Central memory CD8-positive, alpha-beta T cell (primary cell): ENCODE measurements at places on chromosomes 6 and 20.

DNA sequence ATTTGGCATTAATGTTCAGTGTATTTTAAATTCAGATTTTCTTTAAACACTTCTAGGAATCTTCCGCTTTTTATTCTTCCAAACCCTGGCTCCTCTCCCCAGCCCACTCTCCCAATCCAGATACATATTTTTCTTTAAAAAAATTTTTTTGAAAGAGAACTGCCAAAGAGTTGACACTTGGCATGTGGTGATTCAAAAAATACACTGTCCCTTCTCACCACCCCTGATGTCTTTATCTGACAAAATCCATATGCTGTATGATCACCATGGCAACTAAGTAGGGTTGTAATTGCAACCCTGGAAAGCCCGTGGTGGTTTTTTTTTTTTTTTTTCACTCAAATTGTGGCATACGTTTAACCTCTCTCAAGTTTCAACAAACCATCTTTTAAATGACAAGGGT lies 355.8 kb upstream of the SASH1 start:
- H3K27ac ChIP-seq: no peak overlapping the region
- no peaks in the 10 kb centered on the region for H3K4me1 ChIP-seq
- no peaks in the 10 kb centered on the region for H3K27me3 ChIP-seq

DNA sequence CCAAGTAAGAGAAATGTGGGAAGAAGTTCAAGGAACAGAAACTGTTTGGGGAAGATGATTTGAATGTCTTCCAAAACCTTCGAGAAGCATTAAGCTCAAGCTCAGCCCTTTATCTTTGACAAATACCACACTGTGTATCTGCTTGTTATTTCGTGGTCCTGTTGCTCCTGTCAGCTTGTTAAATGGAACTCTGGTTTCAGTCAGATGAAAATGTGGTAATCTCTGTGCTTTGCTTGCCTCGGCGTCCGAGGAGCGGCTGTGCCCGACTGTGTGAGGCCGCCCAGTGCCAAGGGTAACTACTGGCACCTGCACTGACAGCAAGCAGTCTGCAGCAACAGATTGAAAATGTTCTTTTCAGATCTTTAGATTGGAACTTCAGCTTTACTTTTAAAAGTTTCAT lies 577.9 kb upstream of the FLRT3 start:
- no peaks in the 10 kb centered on the region for H3K27me3 ChIP-seq
- H3K36me3 ChIP-seq: no peaks in the 10 kb centered on the region
- no peak overlapping the region for H3K4me3 ChIP-seq
- no peak overlapping the region for H3K27ac ChIP-seq

GRCh38 chr6:77371748-77372147 lies 91.5 kb downstream of the HTR1B start:
- H3K4me1 ChIP-seq: no peaks in the 10 kb centered on the region
- no peaks in the 10 kb centered on the region for H3K27me3 ChIP-seq
- H3K27ac ChIP-seq: no peak overlapping the region
- DNase-seq: no peak
- H3K36me3 ChIP-seq: no peaks in the 10 kb centered on the region

GRCh38 chr6:40407239-40407638 lies 179.9 kb downstream of the LRFN2 start:
- H3K27ac ChIP-seq: peak overlapping the region; percentile 24
- no peak overlapping the region for H3K4me3 ChIP-seq
- H3K36me3 ChIP-seq: no peaks in the 10 kb centered on the region
- H3K4me1 ChIP-seq: no peaks in the 10 kb centered on the region

GRCh38 chr6:116072368-116072767 lies 11.7 kb upstream of the FRK start:
- no peaks in the 10 kb centered on the region for H3K4me1 ChIP-seq
- H3K27ac ChIP-seq: no peak overlapping the region
- no peaks in the 10 kb centered on the region for H3K36me3 ChIP-seq
- H3K27me3 ChIP-seq: peaks cover 16% of the 10 kb centered on the region

GRCh38 chr6:82569022-82569421 lies 205.4 kb downstream of the TPBG start:
- no peak overlapping the region for H3K4me3 ChIP-seq
- no peaks in the 10 kb centered on the region for H3K27me3 ChIP-seq
- no peaks in the 10 kb centered on the region for H3K36me3 ChIP-seq
- no peaks in the 10 kb centered on the region for H3K4me1 ChIP-seq
- no peak overlapping the region for H3K27ac ChIP-seq

DNA sequence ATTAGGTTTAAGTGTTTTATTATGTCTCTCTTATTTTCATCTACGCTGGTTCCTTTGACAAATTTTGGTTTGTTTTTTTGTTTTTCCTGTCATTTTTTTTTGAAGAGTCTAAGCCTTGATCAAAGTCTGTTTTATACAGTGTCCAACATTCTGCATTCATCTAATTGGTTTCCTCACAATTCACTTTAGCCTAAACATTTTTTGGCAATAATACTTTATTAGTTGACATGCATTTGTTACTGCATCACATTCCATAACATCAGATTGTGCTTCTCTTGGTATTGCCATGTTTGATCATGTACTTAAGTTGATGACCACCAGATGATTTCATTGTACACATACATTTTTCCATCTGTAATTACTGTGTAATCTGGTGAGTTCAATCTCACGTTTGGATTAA lies 173.2 kb downstream of the ZFAND3 start:
- DNase-seq: no peak
- peaks cover 60% of the 10 kb centered on the region for H3K4me1 ChIP-seq
- H3K36me3 ChIP-seq: no peaks in the 10 kb centered on the region
- no peak overlapping the region for H3K4me3 ChIP-seq

GRCh38 chr20:60599381-60599780 lies 641.2 kb downstream of the CDH26 start:
- no peak overlapping the region for H3K4me3 ChIP-seq
- H3K27me3 ChIP-seq: peaks cover 9% of the 10 kb centered on the region
- DNase-seq: no peak

- no peak overlapping the region for H3K27ac ChIP-seq
- H3K4me3 ChIP-seq: no peak overlapping the region
- DNase-seq: no peak
- no peaks in the 10 kb centered on the region for H3K4me1 ChIP-seq
- no peaks in the 10 kb centered on the region for H3K36me3 ChIP-seq
Observed at GRCh38 chr6:164889980-164890379, 419.4 kb downstream of the C6orf118 start.

- H3K27ac ChIP-seq: peak overlapping the region; percentile 80
- H3K4me1 ChIP-seq: peaks cover 68% of the 10 kb centered on the region
- peaks cover 37% of the 10 kb centered on the region for H3K36me3 ChIP-seq
- DNase-seq: no peak
- no peaks in the 10 kb centered on the region for H3K27me3 ChIP-seq
- H3K4me3 ChIP-seq: peak overlapping the region; percentile 52
Observed at GRCh38 chr20:51385646-51386530, 156.6 kb downstream of the NFATC2 start.

DNA sequence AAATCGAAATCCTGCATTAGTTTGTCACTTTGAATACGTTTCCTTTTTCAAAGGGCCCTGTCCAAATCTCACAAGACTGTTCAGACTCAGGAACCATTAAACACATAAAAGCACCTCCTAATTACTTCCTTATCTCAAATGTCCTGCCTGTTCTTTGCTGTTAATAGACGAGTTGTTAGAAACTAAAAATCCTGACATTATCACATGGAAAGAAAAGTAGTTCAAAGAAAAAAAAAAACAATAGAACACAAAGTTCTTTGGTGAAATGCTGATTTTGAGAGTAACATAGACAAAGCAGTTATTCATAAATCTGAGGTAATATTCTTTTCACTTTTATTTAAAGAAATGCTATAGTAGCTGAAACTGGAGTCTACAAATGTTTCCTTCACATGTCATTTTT lies 12.1 kb upstream of the TAB2 start:
- H3K4me1 ChIP-seq: no peaks in the 10 kb centered on the region
- no peak for DNase-seq
- H3K36me3 ChIP-seq: no peaks in the 10 kb centered on the region
- no peak overlapping the region for H3K4me3 ChIP-seq
- no peaks in the 10 kb centered on the region for H3K27me3 ChIP-seq

DNA sequence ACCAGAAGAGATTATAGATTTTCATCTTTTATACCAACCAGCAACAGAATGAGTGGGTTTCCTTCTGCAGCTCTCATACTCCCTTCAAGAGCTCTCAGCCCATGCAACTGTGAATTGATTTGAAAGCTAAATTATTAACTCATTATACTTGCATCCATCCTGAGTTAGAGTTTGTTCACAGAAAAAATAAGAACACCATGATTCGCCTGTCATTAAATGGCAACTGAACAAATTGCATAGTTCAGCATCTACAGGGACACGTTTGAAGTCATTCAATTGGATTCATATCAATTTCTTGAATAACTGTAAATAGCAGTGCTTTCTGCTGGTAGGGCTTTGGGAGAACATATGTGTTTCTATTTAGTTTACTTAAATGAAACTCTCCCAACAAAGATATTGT lies 65.7 kb downstream of the NKAIN2 start:
- no peaks in the 10 kb centered on the region for H3K27me3 ChIP-seq
- no peak overlapping the region for H3K27ac ChIP-seq
- no peaks in the 10 kb centered on the region for H3K4me1 ChIP-seq
- no peak overlapping the region for H3K4me3 ChIP-seq
- H3K36me3 ChIP-seq: no peaks in the 10 kb centered on the region

DNA sequence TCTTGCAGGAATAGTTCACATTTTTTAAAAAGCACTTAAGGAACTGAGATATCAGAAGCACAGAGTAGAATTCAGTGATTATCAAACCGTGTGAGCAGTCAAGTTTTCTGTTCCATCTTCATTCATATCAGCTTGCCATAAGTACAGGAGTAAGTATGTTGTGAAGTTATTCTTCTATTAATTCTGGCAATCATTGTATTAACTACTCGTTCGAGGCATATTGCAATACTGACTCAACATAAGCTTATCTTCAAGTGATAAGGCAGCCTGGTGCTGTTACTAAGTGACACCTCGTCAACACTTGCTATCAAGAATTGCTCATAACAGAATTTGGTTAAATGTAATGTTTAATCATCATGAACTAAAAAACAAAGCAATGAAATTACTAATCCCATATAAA lies 75.7 kb upstream of the SNX9 start:
- no peak for DNase-seq
- no peak overlapping the region for H3K27ac ChIP-seq
- H3K4me1 ChIP-seq: no peaks in the 10 kb centered on the region
- H3K4me3 ChIP-seq: no peak overlapping the region

DNA sequence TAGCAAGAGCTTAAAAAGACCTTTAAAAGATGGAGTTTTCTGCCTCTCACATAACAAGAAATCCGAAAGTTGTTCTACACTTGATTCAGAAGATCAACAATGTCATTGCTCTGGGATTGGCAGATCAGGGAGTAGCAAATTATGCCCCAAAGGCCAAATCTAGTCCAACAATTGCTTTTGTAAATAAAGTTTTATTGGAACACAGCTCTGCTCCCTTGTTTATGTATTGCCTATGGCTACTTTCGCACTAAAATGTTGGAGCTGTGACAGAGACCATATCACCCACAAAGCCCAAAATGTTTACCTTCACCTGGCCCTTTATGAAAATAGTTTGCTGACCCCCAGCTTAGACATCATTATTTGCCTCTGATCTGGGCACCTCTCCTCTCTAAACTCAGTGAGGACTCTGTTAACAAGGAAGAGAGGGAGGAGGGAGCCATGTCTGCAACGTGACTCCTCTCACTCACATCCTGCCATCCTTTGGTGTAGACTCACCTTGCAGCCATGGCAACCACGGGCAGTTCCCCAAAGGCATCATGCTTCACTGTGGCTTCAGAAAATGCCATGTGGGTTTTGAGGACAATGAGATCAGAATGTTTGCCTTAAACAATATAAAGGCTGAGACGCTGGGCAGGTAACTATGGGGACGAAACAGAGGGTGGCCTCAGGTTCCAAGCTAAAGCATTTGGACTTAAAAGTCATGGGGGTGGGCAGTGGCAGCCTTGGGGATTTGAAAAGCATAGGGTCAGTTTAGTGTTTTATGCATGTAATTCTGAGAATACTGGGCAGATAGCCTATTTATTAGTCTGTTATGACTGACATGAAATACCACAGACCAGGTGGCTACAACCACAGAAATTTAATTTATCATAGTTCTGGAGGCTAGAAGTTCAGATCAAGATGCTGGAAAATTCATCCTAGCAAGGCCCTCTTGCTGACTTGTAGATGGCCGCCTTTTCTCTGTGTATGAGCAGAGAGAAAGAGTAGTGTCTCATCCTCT lies 149.7 kb upstream of the TNFAIP3 start:
- H3K27ac ChIP-seq: peak overlapping the region; percentile 97
- H3K4me3 ChIP-seq: peak overlapping the region; percentile 40
- peaks cover 45% of the 10 kb centered on the region for H3K4me1 ChIP-seq
- peaks cover 18% of the 10 kb centered on the region for H3K36me3 ChIP-seq
- H3K27me3 ChIP-seq: no peaks in the 10 kb centered on the region
- peak; percentile 83 for DNase-seq

DNA sequence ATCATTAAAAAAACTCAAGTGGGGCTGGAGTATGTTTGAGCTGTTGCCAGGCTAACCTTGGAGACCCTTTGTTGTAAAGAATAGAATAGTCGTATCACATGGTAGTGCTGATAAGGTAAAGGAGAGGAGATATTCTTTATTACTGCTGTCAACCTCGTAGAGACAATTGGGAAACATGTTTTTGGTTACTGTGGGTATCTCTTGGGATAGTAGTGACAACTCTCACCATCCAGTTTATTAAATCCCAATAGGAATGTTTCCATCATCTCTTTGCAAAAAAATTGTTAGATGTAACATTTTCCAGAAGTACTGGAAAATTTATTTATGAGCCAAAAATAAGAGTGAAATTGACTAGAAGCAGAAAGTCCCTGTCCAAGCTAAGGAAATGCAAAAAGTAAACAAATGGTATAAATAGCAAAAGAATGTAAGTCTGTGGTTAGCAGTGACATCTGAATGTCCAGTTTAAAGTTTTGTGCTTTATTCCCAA lies 829.3 kb upstream of the CITED2 start:
- DNase-seq: no peak
- no peaks in the 10 kb centered on the region for H3K27me3 ChIP-seq
- H3K4me1 ChIP-seq: no peaks in the 10 kb centered on the region
- H3K27ac ChIP-seq: no peak overlapping the region
- H3K4me3 ChIP-seq: no peak overlapping the region
- no peaks in the 10 kb centered on the region for H3K36me3 ChIP-seq

DNA sequence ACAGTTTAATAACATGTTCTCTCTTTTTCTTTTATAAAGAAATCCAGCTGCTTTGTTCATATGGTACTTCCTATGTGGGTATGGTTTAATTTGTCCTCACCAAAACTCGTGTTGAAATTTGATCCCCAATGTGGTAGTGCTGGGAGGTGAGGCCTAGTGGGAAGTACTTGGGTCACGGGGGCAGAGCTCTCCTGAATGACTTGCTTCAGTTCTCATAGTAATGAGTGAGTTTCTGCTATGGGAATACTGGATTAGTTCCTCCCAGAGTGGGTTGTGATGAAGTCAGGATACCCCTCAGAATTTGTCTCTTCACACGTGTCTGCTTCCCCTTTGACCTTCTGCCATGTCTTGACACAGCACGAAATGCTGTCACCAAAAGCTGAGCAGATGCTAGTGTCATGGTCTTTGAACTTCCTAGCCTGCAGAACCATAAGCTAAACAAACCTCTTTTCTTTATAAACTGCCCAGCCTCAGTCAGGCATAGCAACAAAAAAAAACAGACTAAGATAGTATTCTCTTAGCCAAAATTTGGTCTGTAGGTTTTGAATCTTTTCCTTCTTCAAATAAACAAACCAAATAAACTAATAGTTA lies 87.8 kb upstream of the HS3ST5 start:
- no peaks in the 10 kb centered on the region for H3K36me3 ChIP-seq
- no peak overlapping the region for H3K4me3 ChIP-seq
- H3K27ac ChIP-seq: no peak overlapping the region
- H3K4me1 ChIP-seq: no peaks in the 10 kb centered on the region
- no peak for DNase-seq
